ENCODE measurements at places on chromosomes 2 and 18. TPM values are rescaled to one million over a fixed set of nuclear protein-coding genes. Genes with fewer than 3 reads are reported as not detected.

RBM44 gene
- 0.08 TPM for total RNA-seq

- H3K4me3 ChIP-seq = no peak overlapping the region
- 0 out of 2 replicates have a peak, but pooled peaks cover 2% of the 10 kb centered on the region for H3K27me3 ChIP-seq
- no peak for DNase-seq
- H3K36me3 ChIP-seq = no peaks in the 10 kb centered on the region
- no peak overlapping the region for H3K27ac ChIP-seq
Observed at GRCh38 chr2:71856773-71857525, 290.7 kb downstream of the CYP26B1 start.

DNA sequence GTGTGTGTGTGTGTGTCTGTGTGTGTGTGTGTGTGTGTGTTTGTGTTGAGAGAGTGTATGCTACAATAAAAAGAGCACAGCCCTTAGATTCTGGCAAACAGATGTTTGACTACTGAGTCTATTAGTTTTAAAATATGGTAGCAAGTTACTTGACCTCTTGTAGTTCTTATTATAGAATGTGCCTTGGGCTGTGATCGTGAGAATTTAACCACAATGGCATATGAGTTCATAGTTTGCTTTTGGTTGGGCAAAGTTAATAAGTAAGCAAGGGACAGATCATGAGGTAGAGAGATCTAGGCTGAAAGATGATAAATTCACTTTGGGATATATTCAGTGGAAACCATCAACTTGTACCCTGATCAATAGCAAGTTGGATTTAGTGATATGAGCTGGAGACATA is 334.3 kb upstream of the VWC2L start:
- H3K36me3 ChIP-seq = no peaks in the 10 kb centered on the region
- no peak overlapping the region for H3K27ac ChIP-seq
- no peaks in the 10 kb centered on the region for H3K27me3 ChIP-seq
- H3K4me3 ChIP-seq = no peak overlapping the region
- DNase-seq = no peak
- no peaks in the 10 kb centered on the region for H3K4me1 ChIP-seq

DNA sequence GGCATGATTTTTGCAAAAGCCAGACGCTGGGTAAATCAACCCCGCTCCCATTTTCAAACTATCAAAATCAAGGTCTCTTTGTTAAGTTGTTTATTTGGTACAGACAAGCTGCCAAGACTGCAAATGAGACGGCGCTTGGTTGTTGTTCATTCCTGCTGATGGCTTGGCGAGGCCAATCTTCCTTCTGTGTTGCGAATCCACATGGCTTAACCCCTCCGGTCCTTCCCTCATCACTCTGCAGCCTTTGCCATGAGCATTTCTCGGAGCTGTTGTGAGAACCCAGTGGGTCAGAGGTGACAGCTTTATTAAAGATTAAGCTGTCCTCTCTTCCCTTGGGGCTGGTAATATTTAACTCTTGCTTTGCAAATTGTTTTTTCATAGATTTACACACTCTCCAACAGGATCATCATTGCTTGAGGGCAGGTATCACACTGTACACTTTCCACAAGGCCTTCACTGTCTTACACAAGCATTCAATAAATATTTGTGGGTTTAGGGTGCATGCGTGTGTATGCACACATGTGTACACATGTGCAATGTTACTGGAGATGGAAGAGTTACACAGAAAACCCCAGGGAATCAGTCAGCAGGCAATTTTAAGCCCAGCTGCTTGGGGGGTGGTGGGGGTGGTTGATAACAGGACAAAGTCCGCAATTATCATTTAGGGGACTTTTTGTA is 27.8 kb upstream of the KCNF1 start:
- H3K36me3 ChIP-seq = no peaks in the 10 kb centered on the region
- no peak for DNase-seq
- peaks cover 2% of the 10 kb centered on the region for H3K27me3 ChIP-seq
- no peak overlapping the region for H3K27ac ChIP-seq

DNA sequence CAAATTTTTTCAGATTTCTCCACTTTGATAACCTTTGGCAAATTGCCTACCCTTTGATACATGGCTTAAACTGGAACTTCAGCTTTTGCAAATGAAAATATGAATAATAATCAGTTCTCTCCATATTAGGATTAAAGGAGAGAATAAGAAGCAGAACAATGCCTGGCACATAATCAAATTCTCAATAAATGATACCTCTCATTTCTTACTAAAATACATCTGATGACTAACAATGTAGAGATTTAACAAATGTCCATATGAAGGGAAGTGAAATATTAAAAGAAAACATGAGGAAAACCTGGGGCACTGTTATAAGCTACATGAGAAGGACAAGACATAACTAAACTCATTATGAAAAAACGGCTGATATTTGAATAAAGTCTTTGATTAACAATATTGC is 1103.6 kb downstream of the LRP1B start:
- no peak overlapping the region for H3K4me3 ChIP-seq
- H3K27me3 ChIP-seq = no peaks in the 10 kb centered on the region
- no peak for DNase-seq
- no peaks in the 10 kb centered on the region for H3K4me1 ChIP-seq
